ENCODE measurements at places on chromosomes 3 and 15. TPM values are rescaled to one million over a fixed set of nuclear protein-coding genes. Genes with fewer than 3 reads are reported as not detected.

Gene ACOX2
- 32.3 TPM for polyA plus RNA-seq

GRCh38 chr3:127467391-127467790 lies 123.1 kb downstream of the TPRA1 start:
- no peak for DNase-seq

DNA sequence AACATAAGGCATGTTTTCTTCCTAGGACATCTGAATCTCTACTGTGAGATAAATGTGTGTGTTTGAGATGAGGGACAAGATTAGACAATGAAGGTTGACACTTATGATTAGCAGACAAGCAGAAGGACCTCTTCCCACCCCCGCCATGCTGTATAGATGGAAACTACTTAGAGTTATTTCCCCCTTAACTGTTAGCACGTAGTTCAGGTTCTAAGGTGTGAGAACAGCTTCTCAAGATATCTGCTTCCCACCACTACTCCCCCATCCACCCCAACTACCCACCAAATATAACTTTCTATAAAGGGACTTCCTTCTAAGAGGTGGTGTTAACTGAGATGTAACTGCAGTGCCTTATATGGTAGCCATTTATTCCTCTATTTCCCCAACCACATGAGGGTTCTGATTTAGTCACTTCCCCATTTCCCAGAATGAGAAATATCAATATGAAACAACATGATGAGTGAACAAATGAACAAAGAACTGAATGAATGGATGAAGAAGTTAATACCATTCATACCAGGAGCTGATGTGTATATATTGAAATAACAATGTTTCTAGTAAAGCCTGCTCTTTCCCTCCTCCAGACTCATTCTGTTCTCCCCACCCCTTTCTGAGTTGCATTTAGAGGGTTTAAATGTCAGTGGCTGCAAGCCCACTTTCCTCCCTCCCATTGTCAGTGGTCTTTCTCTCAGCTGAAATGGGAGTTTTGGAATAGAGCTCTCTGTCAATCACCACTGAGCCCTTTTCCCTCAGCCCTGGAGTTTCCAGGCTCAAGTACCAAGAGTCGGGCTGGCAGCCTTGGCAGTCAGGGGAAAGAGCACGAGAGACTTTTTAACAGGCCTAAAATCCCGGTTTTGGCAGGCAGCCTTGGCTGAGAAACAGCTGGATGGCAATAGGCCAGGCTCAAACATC lies 7.7 kb upstream of the RFTN1 start:
- no peak for DNase-seq

GRCh38 chr15:40092256-40092978 lies 16.3 kb downstream of the BMF start:
- peak; percentile 91 for DNase-seq

- DNase-seq, result no peak
Observed at GRCh38 chr3:11696054-11696453, 52.3 kb upstream of the VGLL4 start.

Gene TBC1D2B
- polyA plus RNA-seq, result 39.8 TPM

DNA sequence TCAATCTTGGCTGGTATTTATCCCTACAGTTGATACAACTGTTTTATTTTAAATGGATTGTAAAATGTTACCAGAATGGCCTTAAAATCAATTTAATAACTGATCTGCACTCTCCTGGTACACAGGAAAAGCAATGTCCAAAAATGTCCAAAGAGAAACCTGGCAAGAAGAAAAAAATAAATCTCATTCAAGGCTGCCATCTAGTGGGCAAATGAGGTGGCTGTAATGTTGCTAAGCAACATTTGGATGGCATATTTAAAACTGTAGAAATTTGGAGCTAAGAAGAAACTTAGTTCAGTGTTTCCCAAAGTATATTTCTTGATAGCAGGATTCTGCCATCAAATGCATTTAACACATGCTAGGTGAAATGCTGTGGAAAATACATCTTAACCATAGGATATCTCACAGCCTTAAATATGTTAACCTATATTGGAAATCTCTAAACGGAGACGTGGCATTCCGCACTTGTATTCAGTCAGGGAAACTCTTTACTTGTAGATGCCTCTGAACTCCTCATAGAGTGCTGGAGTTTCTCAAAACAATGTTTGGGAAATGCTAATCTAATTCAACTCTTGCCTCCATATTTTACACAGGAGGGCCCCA lies 216.8 kb downstream of the ERC2 start:
- no peak for DNase-seq

Gene SELENOS
- polyA plus RNA-seq, result 71.2 TPM

DNA sequence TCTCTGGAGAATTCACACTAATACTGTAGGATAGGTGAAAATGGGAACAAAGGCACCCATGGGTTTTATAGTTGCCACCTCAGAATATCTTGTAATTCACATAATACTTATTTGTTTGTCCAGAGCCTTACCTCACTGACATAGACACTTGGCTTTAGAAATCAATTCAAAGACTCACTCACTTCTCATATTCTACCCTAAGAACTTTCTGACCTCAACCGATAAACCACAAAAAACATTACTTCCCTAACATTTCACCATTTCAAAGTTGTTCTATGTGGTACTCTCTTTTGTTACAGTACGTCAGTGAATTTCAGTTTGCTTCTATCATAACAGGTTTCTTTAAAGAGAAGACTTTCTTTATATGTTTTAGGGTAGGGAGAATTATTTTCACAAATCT lies 359.3 kb downstream of the IGSF11 start:
- DNase-seq, result no peak

DNA sequence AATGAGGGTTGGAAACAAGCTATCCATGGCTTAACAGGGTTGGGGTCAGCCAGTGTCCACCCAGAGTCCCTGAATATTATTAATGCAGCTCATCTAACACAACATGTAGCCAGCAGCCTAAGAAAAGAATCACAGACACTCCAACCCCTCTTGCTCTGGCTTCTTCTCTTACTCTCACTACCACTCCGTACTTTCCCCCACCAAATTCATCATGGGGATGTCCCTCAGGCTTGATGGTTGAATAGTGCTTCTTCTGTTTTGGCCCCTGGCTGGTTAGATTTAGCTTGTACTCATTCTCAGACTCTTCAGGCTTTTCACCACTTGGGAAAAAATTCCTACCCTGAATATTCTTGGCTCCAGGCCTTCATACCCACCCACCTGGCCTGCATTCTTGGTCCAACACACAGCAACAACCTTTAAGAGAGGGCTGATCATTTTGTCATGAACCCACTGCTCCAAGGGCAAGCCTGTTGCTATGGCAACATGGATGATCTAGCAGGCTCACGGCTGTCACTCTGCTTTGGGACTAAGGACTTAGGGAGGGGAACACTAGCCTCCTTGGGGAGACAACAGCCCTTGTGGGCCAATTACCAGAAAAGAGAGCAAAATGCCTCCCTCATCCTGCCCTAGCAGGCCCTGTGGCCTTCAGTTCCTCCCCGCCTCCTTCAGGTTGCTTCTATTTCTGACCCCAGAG lies 9.4 kb upstream of the MED12L start:
- no peak for DNase-seq

- no peak for DNase-seq
Observed at GRCh38 chr3:157589211-157589610, 86.0 kb upstream of the VEPH1 start.

- no peak for DNase-seq
Observed at GRCh38 chr3:198043119-198043518, 83.1 kb downstream of the LMLN start.

GRCh38 chr15:95448531-95449229 lies 881.8 kb upstream of the NR2F2 start:
- peak; percentile 18 for DNase-seq

DNA sequence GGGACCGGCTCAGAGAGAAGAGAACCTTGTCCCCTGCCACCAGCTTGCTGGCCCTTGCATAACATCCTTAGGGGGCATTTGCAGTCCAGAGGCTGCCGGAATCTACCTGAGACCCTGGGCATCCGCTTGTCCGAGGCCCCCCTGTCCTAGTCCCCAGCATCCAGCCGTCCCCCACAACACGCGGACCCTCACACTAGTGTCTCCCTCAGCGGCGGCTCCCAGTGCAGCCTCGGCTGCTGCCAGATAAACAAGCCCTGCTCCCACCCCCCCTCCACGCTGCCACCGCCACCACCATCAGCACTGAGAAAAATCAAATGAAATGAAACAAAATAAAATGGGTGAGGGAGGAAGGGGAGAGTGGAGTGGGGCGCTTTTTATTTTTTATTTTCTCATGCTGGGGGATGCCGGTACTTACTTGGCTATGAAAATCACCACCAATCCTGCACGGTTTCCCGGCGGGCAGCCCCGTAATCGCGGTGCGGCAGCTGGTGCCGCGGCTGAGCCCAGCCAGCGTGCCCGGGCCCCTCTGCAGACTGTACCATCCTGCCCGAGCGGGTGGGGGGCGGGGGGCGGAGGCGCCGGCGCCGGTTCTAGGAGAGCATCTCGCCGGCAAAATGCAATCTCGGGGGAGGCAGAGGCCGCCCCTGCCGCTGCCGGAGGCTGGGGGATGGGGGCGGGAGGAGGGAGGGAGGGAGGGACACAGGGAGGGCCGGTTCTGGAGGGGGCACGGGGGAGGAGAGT lies at the start of gene ATP2B2:
Gene ATP2B2 (minus strand): TSS at position 537 of the 741 bp plus-strand sequence. CDS start 56,043 bp downstream, outside the sequence.
- no peak for DNase-seq

Gene MAP6D1
- polyA plus RNA-seq, result 3.9 TPM

GRCh38 chr15:83219026-83219425 lies 11.4 kb upstream of the HDGFL3 start:
- DNase-seq, result no peak

Gene NR1I2
- not detected for polyA plus RNA-seq

Measured in BJ (cell line).